ENCODE measurements at places on chromosomes 7 and 10.

- peak; percentile 54 for DNase-seq
Observed at GRCh38 chr7:107147464-107148393, 21.1 kb upstream of the HBP1 start.

DNA sequence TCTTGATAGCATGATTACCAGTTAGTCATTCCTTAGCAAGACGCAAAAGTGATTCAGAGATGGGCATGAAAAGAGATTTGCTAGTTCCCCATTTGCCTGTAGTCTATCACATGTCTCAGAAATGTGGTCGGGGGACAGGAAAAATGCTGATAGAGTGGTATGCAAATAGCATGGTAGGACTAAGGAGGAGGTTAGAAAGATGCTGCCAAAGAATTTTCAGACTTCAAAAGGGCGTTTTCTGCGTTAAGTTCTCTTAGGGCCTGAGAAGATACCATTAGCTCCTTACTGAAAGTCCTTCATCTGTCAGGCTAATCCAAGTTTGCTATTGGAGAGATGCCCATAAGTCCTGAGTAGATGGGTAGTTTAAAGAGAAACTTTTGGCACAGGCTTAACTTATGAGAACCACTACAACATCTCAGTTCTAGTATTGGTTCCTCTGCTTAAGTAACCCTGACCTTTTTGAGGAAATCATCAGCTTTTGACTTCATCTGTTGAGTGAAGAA, 2.7 kb downstream of the CALD1 start:
- no peak for DNase-seq

DNA sequence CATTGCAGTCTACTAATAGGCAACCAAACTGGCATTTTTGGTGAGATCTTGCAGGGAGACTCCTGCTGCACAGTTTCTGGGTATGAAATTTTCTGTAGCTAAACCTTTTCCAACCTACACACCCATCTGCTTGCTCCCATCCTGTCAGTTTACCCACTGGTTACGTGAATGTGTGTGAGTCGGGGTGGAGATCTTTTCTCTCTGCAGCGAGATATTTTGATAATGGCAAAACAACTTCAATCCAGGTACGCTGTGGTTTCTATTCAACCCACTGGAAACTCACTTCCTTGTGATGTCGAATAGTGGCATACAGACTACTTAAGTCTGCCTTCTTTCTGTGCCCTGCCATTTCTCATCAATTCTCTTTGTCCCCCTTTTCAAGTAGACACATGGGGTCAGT, 4.5 kb downstream of the PLEKHA1 start:
- no peak for DNase-seq

GRCh38 chr7:36547416-36547815, 157.8 kb downstream of the ANLN start:
- no peak for DNase-seq
